ENCODE measurements at places on chromosomes 3 and 15.
A peak's percentile ranks its signal among the peaks of the same experiment; 100 is the strongest.

DNA sequence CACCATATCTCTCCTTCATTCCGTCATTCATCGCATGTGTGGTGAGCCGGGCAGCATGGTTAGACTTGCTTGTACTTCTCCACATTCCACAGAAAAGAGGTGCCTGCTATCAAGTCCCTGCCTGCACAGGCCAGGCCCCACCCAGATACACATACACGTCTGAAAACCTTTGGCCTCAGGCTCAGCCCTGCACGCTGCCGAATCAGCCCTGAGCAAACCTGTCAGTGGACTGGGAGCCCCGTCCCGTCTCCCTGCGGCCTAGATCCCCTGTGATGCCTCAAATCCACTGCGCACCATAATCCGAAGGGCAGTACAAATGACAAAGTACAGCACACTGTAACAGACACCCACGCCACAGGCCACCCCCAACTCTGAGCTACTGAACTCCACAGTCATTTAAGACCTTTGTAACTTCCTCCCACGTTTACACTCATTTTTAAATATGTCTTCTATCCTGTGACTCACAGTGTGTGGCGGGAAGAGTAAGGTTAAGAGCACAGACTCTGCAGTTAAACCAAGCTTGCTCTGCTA is 67.1 kb downstream of the MB21D2 start:
- peak; percentile 88 for DNase-seq

DNA sequence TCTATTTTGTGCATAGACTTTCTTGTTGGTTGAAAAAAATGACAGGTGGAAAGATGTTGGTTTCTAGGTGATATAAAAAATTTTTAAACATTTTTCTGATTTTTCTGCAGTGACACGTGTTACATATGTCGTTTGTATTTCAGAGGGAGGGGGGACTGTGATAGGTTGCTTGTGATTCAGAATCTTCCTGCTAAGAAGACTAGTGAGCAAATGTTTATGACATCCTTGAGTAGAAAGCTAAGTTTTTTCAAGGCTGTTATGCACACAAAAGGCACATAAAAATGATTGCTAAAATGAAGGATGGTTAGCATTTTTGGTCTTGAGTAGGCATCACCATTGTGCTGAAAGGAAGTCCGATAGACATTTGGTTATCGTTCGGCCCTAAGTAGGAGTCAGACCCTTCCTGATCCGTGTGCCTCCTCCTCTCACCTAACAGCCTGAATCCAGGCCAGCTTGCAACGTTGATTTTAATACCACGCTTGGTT is 1.5 kb downstream of the ZNF639 start:
- peak; percentile 41 for DNase-seq

DNA sequence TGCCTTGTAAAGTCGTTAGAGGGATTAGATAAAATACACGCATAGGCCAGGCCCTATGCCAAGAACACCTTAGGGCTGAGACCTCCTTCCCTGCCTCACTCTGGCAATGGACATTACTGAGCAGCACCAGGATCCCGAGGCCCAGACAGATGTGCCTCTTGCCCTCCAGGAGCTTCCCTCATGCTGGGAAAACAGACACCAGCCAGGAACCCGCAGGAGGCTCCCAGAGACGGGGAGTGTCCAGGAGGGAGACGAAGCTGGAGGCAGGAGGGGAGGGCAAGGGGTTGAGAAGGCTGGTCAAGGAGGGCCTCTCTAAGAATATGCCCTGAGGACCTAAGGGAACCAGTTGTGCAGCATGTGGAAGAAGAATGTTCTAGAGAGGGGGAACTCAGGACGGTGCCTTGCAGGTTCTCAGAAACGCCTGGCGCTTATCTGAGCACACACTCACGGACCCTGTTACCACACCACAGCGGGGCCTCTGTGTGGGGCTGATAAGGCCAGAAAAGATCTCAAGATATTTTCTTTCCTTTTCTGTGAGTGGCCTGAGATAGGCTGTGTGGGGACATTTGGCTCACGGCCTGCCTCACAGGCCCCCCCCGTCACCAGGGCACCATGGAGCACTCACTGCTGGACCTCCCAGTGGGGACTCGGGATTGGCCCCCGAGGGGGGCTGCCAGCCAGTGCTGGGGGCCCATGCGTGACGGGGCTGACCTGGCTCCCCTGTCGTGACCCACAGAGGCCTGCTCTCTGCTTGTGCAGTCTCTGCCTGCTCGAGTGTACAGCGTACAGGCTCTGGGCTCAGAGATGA is 22.0 kb upstream of the CYP11A1 start:
- DNase-seq, result no peak

DNA sequence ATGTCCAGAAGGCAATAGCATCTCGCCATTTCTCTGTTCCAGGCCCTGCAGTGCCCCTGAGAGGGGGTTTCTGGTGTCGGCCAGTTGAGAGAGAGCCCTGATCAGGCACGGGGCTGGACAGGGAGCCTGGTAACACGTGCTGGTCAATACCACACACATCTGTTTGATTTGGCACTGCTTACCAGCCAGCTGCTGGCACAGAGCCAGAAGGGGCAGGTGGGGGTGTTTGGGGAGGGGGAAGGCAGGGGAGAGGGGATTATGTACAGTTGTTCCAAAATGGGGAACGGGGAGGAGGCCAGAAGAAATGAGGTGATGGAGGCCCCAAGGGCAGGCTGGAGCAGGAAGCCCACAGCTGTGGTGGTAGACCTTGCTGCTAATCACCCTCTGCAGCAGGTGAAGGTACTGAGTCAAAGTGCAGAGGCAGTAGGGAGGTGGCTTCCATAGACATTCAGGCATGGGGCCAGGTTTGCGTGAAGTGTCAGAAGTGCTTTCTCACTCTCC is 153.5 kb upstream of the LPP start:
- DNase-seq, result no peak

DNA sequence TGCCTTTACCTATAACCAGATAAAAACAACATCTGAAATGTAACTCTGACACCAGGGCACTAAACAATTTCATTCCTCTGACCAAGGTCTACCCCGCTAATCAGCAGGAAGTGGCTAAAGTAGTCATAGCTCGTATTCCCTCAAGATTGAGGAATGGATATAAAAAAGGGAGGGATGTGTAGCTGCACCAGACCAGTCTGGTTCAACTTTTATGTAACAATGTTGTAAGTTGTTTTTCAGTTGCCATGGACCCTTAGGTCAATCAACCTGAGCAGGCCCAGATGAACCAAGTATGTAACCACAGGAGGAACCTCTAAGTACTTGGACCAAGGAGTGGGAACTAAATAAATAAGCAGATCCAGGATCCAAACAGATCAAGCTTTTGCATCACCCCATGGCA is 28.4 kb upstream of the IFT57 start:
- no peak for DNase-seq

- peak; percentile 78 for DNase-seq
Measured at GRCh38 chr3:157160658-157161424, 894 bp upstream of the CCNL1 start.

GRCh38 chr15:46297766-46298165 is 662.9 kb downstream of the SQOR start:
- DNase-seq, result no peak

GRCh38 chr3:50237133-50237651 is 1.2 kb downstream of the GNAI2 start:
- DNase-seq, result no peak
